Endothelial cell of umbilical vein (primary cell): ENCODE measurements at places on chromosomes 7 and 10. TPM values are rescaled to one million over a fixed set of nuclear protein-coding genes. Genes with fewer than 3 reads are reported as not detected.

Gene CNTNAP2
- polyA plus RNA-seq, result 0.02 TPM in 1 of 2 replicates, not detected in the other

Gene TUBB8
- polyA plus RNA-seq, result 0.18 and 0.45 TPM in 2 replicates

Gene UNC5B
- 0.39 and 0.57 TPM in 2 replicates for polyA plus RNA-seq

Gene CPA1
- polyA plus RNA-seq, result not detected in 2 replicates

Gene RPP30
- 15.1 and 21.1 TPM in 2 replicates for polyA plus RNA-seq

Gene NPFFR1
- polyA plus RNA-seq, result not detected in 2 replicates

Gene FGF8
- not detected in 2 replicates for polyA plus RNA-seq

Gene ABCB4
- polyA plus RNA-seq, result 0.11 TPM in 1 of 2 replicates, not detected in the other

Gene RRP12
- polyA plus RNA-seq, result 11.9 and 13.6 TPM in 2 replicates

Gene SPDYE1
- not detected in 2 replicates for polyA plus RNA-seq

Gene CLCN1
- not detected in 2 replicates for polyA plus RNA-seq

Gene VSTM2A
- not detected in 2 replicates for polyA plus RNA-seq

Gene CPA2
- polyA plus RNA-seq, result not detected in 2 replicates

Gene TDRD1
- not detected in 2 replicates for polyA plus RNA-seq

Gene ETV1
- 5.8 and 8.4 TPM in 2 replicates for polyA plus RNA-seq

Gene ASAH2
- polyA plus RNA-seq, result 0.23 and 0.24 TPM in 2 replicates

Gene BTBD16
- polyA plus RNA-seq, result 0.04 and 0.06 TPM in 2 replicates

Gene EN2
- polyA plus RNA-seq, result not detected in 2 replicates

Gene BHLHA15
- 0.81 and 1.0 TPM in 2 replicates for polyA plus RNA-seq

Gene ZNF804B
- polyA plus RNA-seq, result not detected in 2 replicates

Gene ACHE
- 0.28 and 0.48 TPM in 2 replicates for polyA plus RNA-seq

Gene AMPH
- polyA plus RNA-seq, result 4.8 and 5.2 TPM in 2 replicates

Gene SLC13A1
- not detected in 2 replicates for polyA plus RNA-seq

Gene PVRIG
- not detected in 2 replicates for polyA plus RNA-seq

Gene GPR37
- 0.59 and 0.92 TPM in 2 replicates for polyA plus RNA-seq

Gene NKX2-3
- polyA plus RNA-seq, result not detected in 2 replicates

Gene MRLN
- not detected in 2 replicates for polyA plus RNA-seq

Gene CTNNA3
- not detected in 2 replicates for polyA plus RNA-seq

Gene FANK1
- polyA plus RNA-seq, result 1.9 and 2.0 TPM in 2 replicates

Gene LRRD1
- polyA plus RNA-seq, result 0.03 TPM in 1 of 2 replicates, not detected in the other

Gene SMO
- 16.4 and 16.5 TPM in 2 replicates for polyA plus RNA-seq

Gene PLPP4
- polyA plus RNA-seq, result 33.0 and 36.4 TPM in 2 replicates

Gene IMPDH1
- 78.8 and 87.3 TPM in 2 replicates for polyA plus RNA-seq

Gene ECHS1
- 41.8 and 46.2 TPM in 2 replicates for polyA plus RNA-seq

Gene COL1A2
- polyA plus RNA-seq, result 26.9 and 28.9 TPM in 2 replicates

Gene SPDYE2
- not detected in 2 replicates for polyA plus RNA-seq

Gene SLC29A3
- polyA plus RNA-seq, result 8.7 and 9.1 TPM in 2 replicates

Gene ESYT2
- 15.5 and 18.8 TPM in 2 replicates for polyA plus RNA-seq

Gene CAV1
- polyA plus RNA-seq, result 3,129 and 3,339 TPM in 2 replicates

Gene NEBL
- 0.17 and 4.3 TPM in 2 replicates for polyA plus RNA-seq

Gene GPR85
- polyA plus RNA-seq, result 0.41 and 0.54 TPM in 2 replicates

Gene POLR2J
- polyA plus RNA-seq, result 93.6 and 114 TPM in 2 replicates

Gene NME8
- not detected in 2 replicates for polyA plus RNA-seq

Gene AHR
- polyA plus RNA-seq, result 3.3 and 4.8 TPM in 2 replicates
